ENCODE measurements at places on chromosomes 3 and 15. TPM values are rescaled to one million over a fixed set of nuclear protein-coding genes. Genes with fewer than 3 reads are reported as not detected.

The RAB27A gene
- polyA plus RNA-seq = 6.8 TPM

DNA sequence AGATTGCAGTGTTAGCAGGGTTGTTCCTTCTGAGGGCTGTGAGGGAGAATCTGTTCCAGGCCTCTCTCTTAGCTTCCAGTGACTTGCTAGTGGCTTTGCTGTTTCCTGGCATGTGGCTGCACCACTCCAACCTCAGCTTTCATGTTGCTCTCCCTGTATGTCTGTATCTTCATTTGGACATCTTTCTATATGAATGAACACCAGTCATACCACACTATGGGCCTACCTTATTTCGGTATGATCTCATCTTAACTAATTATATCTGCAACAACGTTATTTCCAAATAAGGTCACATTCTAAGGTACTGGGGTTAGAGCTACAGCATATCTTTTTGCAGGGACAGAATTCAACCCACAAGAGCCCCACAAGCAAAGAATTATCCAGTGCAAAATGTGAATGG lies 356.7 kb upstream of the UMPS start:
- DNase-seq = no peak

DNA sequence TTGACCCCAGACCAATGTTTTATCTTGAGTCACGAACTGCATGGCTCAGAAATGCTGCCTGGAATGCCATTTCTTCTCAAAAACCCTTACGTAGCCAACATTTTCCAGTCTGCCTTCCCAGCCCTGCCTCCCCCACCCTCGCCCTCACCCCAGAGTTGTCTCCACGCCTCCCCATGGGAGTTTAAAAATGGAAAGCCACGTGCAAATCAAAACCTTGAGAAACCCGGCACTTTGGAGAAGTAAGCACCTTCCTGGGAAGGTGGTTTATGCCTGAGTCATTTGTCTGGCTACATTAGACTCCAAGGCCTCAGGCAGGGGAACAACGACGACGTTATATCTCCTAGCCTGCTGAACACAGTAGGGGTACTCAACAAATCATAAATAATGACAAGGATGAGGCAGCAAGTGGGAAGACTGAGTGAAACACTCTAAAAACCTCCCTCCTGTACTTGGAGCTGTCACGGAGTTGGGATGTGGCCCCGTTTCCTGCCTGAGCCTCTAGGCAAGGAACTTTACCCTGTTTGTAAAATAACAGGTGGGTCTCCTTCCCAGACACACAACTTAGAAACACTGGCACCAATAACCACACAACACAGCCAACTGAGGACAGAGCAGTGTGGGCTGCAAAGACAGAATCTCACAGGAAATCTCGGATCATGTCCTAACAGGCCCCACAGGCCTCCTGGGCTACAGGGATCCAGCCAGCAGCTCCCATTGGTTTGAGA lies 179.1 kb downstream of the NTRK3 start:
- no peak for DNase-seq

DNA sequence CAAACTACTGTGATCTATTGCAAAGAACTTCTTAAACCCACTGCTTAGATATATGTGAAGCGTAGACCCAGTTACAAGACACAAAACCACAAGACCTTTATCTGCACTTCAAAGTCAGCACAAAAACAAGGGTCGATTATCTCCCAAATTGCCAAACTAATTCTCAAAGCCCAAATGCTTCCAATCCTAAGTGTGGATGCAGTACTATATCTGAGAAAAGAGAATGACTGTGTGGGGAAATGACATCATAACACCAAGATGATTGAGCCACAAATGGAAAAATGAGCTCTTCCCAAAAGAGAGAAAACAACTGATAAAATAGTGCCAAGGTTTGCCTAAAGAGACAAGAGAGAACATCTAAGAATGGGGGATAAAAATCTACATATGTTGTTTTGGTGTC lies 86.2 kb downstream of the MEIS2 start:
- no peak for DNase-seq

GRCh38 chr3:100160521-100160920 lies 46.2 kb upstream of the FILIP1L start:
- peak; percentile 39 for DNase-seq

- DNase-seq = peak; percentile 83
Observed at GRCh38 chr15:40054855-40055575, 16.0 kb upstream of the SRP14 start.

DNA sequence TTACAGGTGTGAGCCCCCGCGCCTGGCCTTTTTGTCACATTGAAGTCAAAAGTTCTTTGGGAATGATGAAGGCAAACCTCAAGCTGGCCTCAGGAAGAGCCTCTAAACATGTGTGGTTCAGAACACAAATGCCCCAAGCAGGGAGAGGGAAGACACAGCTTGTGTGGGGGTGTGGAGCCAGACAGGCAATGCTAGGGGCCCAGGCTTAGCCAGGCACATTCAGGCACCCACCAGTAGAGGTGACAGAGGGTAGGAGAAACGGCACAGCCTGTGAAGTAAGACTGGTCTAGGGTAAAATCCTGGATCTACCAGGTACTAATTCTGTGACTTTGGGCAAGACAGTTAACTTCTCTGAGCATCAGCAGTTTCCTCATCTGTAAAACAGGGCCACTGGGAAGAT lies 3.5 kb downstream of the HDC start:
- DNase-seq = no peak
